ENCODE measurements at places on chromosomes 3 and 15. TPM values are rescaled to one million over a fixed set of nuclear protein-coding genes. Genes with fewer than 3 reads are reported as not detected.
A peak's percentile ranks its signal among the peaks of the same experiment; 100 is the strongest.

DNA sequence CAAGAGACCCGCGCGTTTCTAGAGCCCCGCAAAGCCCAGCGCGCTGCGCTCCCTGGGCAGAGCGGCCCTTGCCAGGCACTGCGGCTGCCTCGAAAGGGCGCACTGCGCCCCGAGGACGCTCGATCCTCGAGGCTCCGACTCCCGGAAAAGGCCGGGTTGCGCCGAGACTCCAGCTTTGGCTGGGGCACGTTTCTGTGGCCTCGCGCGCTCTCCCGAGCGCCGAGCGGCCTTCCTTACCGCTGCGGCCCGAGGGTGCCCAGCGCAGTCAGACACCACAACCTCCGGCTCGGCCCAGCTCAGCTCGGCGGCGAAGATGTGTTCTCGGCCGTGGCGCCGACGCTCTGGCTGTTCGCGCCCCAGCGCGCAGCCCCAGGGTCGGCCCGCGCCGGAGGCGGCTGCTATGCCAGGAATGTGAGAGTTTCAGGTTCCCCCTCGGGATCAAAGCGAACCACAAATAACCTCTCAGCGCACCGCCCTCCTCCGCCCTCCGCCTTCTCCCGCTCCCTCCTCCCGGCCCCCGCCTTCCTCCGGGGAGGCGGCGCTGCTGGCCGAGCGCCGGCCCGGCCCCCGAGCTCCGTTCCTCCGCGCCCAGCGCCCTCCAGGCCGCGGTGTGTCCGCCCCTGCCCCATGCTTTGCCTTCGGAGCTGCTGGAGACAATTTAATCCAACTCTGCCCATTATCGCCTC lies at the start of gene AMOTL2:
Gene AMOTL2, minus strand, starts transcription at position 343 of the 686 bp plus-strand sequence. CDS start 3,014 bp downstream, outside the sequence.
- H3K27me3 ChIP-seq = peaks cover 29% of the 10 kb centered on the region
- H3K27ac ChIP-seq = peak within 1 kb of the TSS; percentile 84
- H3K4me1 ChIP-seq = peaks cover 11% of the 10 kb centered on the region
- peak; percentile 84 for DNase-seq
- H3K4me3 ChIP-seq = peak within 1 kb of the TSS; percentile 94

GRCh38 chr3:57421336-57421735 lies 122.8 kb downstream of the DNAH12 start:
- no peaks in the 10 kb centered on the region for H3K36me3 ChIP-seq
- H3K4me1 ChIP-seq = no peaks in the 10 kb centered on the region
- DNase-seq = no peak

- H3K4me1 ChIP-seq = peaks cover 2% of the 10 kb centered on the region
- H3K27me3 ChIP-seq = no peaks in the 10 kb centered on the region
- no peak overlapping the region for H3K27ac ChIP-seq
- H3K4me3 ChIP-seq = no peak overlapping the region
- no peaks in the 10 kb centered on the region for H3K36me3 ChIP-seq
Measured at GRCh38 chr15:59290295-59291212, 82.1 kb downstream of the MYO1E start.

DNA sequence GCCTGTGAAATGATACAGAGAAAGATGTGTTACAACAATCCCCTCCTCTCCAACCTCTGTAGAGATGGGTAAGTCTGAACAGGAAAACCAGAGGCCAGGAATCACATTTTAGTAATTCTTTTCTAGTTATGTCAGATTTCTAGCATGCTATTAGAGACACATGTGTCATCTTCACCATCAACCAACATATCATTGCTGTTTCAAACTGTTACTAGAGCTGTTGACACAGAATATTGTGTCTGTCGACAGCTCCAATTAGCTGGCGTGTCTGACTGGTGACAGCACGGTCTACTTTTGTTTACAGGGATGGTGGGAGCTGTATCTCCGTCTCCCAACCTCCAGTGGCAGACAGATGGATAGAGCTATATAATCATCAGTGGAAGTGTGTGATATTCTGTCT lies 393.2 kb downstream of the SOX2 start:
- DNase-seq = no peak
- H3K4me3 ChIP-seq = no peak overlapping the region
- H3K27ac ChIP-seq = no peak overlapping the region

- peaks cover 8% of the 10 kb centered on the region for H3K36me3 ChIP-seq
- DNase-seq = peak; percentile 86
- H3K4me3 ChIP-seq = no peak overlapping the region
Measured at GRCh38 chr3:139830817-139831216, 104.2 kb upstream of the CLSTN2 start.

- H3K36me3 ChIP-seq = no peaks in the 10 kb centered on the region
- H3K4me3 ChIP-seq = no peak overlapping the region
- peaks cover 1% of the 10 kb centered on the region for H3K27me3 ChIP-seq
- peaks cover 4% of the 10 kb centered on the region for H3K4me1 ChIP-seq
- H3K27ac ChIP-seq = no peak overlapping the region
- peak; percentile 54 for DNase-seq
Measured at GRCh38 chr3:50212502-50212901, 7.4 kb downstream of the SLC38A3 start.

GRCh38 chr3:71217640-71218222 lies 365.8 kb downstream of the FOXP1 start:
- no peak overlapping the region for H3K27ac ChIP-seq
- DNase-seq = no peak

- H3K27ac ChIP-seq = no peak overlapping the region
- no peaks in the 10 kb centered on the region for H3K36me3 ChIP-seq
- H3K4me3 ChIP-seq = no peak overlapping the region
- DNase-seq = no peak
Measured at GRCh38 chr3:187497052-187497451, 128.9 kb downstream of the RTP4 start.

GRCh38 chr15:78943692-78944091 lies 1.2 kb downstream of the CTSH start:
- peaks cover 5% of the 10 kb centered on the region for H3K27me3 ChIP-seq
- no peak for DNase-seq
- H3K4me3 ChIP-seq = no peak overlapping the region
- H3K4me1 ChIP-seq = no peaks in the 10 kb centered on the region
- H3K36me3 ChIP-seq = no peaks in the 10 kb centered on the region

- no peak for DNase-seq
- no peaks in the 10 kb centered on the region for H3K36me3 ChIP-seq
- no peak overlapping the region for H3K27ac ChIP-seq
- peaks cover 6% of the 10 kb centered on the region for H3K27me3 ChIP-seq
- no peak overlapping the region for H3K4me3 ChIP-seq
Measured at GRCh38 chr3:13229273-13229949, 156.2 kb upstream of the IQSEC1 start.

GRCh38 chr3:43223670-43224364 lies 62.5 kb upstream of the SNRK start:
- DNase-seq = no peak
- no peaks in the 10 kb centered on the region for H3K27me3 ChIP-seq
- H3K4me1 ChIP-seq = peaks cover 2% of the 10 kb centered on the region
- H3K27ac ChIP-seq = no peak overlapping the region
- no peak overlapping the region for H3K4me3 ChIP-seq
- peaks cover 15% of the 10 kb centered on the region for H3K36me3 ChIP-seq

- no peak for DNase-seq
- no peaks in the 10 kb centered on the region for H3K36me3 ChIP-seq
- H3K4me1 ChIP-seq = peaks cover 10% of the 10 kb centered on the region
- H3K27me3 ChIP-seq = no peaks in the 10 kb centered on the region
- no peak overlapping the region for H3K4me3 ChIP-seq
Measured at GRCh38 chr3:146625186-146625775, 20.1 kb upstream of the PLSCR5 start.

- peaks cover 3% of the 10 kb centered on the region for H3K27me3 ChIP-seq
- H3K4me3 ChIP-seq = no peak overlapping the region
- H3K27ac ChIP-seq = no peak overlapping the region
Measured at GRCh38 chr3:12143949-12144504, 14.7 kb downstream of the TIMP4 start.

DNA sequence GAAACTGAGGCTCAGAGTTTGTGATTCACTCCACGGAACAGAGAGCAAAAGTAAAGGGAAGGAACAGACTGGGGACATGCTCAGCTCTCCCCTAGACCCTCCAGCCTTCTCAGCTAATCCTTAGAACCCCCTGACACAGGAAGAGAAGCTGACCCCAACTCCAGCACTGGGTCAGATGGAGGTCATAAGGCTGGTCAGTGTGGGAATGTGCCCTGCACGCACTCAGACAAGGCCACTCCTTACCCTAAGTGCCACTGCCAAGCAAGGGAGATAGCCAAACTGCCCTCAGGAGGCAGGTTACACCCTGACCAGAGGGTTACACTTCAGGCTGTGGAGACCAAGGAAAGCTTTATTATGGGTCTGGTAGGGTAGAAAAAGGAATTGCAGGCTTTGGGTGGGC lies 1.2 kb downstream of the RPL29 start:
- no peak for DNase-seq
- H3K27me3 ChIP-seq = peaks cover 5% of the 10 kb centered on the region
- H3K4me3 ChIP-seq = peak overlapping the region; percentile 98
- peaks cover 7% of the 10 kb centered on the region for H3K36me3 ChIP-seq
- peak overlapping the region; percentile 99 for H3K27ac ChIP-seq

DNA sequence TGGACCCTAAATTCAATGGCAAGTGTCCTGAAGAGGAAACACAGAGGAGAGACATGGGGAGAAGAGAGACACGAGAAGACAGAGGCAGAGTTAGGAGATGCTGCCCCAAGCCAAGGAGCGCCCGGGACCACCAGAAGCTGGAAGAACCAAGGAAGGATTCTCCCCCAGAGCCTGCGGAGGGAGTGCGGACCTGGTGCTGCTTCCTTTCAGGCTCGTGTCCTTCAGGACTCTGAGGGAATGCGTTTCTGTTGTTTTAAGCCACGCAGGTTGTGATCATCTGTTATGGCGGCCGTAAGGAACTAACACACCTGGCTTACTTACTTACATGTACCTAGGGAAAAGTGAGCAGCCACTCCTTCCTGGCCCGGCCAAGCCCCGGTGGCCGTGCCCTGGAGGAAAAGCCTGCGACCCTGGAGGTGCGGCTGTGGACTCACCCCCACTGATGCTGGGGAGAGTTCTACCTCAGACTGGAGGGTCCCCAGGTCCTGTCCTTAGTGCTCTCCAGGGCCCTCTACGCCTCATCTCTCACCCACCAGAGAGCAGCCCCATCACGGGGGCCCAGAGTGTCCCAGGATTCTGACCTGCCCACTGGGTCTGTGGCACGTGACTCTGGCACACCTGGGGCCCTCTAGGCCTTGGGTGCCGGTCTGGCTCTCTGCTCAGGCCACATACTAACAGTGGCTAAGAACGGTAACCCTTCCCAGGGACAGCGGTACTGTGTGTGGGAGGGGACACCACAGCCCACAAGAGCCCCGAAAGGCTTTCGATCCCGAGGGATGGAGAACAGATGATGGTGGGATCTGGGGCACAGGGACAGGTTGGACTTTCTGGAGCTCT lies 61.8 kb downstream of the ITGA11 start:
- DNase-seq = no peak
- H3K4me3 ChIP-seq = no peak overlapping the region
- peaks cover 5% of the 10 kb centered on the region for H3K4me1 ChIP-seq
- no peak overlapping the region for H3K27ac ChIP-seq
- H3K27me3 ChIP-seq = peaks cover 2% of the 10 kb centered on the region

DNA sequence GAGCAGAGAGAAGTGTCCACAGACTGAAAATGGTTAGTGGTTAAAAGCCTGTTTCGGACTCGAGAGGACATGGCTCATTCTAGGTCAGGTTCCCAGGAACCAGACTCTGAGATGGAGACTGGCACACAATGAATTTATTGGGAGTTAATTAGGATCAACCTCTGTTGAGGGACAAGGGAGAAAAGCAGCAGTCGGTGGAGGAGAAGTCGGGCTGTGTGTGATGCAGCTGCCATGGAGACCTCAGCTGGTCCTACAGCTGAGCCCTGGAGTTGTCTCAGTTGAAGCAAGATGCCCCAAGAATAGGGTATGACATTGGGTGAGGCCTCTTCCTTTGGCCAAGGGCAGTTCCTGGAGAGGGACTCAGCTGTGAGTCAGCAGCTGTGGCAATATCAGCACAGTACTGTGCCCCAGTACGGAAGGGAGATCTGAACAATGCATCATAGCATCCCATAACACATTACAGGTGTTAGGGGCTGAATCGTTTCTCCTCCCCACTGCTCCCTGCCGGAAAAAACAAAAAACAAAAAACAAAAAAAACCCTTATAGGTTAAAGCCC lies 105.4 kb downstream of the ABHD5 start:
- H3K4me1 ChIP-seq = no peaks in the 10 kb centered on the region
- no peak for DNase-seq
- no peaks in the 10 kb centered on the region for H3K27me3 ChIP-seq
- no peak overlapping the region for H3K4me3 ChIP-seq
- H3K36me3 ChIP-seq = peaks cover 5% of the 10 kb centered on the region
- no peak overlapping the region for H3K27ac ChIP-seq

DNA sequence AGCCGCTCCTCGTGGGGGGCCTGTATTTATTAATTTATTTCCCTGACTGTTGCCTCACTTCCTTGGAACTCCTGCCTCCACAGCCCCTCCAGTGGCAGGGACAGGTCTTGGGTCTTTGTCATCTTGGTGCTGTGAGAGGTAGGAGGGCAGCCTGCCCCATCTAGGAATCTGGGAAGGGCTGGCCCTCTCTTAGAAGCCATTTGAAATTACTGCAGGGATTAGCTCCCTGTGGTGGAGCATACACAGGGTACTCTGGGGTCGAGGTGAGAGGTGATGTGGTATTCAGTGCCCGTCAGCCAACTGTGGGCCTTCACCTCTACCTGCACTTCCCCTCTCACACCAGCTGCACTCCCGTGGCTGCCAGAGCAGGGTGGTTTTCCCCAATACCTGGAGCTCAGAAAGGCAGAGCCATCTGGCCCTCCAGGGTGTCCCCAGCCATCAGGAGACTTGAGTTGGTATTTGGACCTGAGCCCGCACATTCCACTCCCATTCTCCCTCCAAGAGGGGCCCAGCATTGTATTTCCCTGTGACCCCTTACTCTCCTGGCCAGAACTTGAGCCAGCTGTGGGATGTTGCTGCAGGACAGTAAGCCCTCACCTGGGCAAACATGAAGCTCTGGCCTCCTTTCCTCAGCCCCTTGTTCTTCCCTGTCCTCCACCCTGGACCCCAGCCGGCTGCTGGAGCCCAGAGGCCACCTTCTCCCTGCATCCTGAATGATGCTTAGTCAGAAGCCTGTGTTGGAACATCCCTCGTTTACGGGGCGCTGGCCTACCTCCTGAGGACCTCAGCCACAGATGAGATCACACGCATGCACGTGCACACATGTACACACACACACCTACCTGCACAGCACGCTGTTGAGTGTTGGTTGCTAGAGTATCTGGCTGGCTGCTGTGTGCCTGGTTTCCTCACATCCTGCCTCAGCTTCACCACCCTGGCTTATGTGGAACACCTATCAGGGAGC lies 2.0 kb upstream of the JMJD7 start:
- H3K36me3 ChIP-seq = peaks cover 8% of the 10 kb centered on the region
- no peak overlapping the region for H3K27ac ChIP-seq
- H3K27me3 ChIP-seq = peaks cover 16% of the 10 kb centered on the region
- peak overlapping the region; percentile 61 for H3K4me3 ChIP-seq
- DNase-seq = no peak
- H3K4me1 ChIP-seq = peaks cover 8% of the 10 kb centered on the region

GRCh38 chr3:120798346-120798745 lies 55.8 kb downstream of the GTF2E1 start:
- H3K27me3 ChIP-seq = no peaks in the 10 kb centered on the region
- H3K4me1 ChIP-seq = peaks cover 4% of the 10 kb centered on the region
- no peak overlapping the region for H3K4me3 ChIP-seq

Gene AGBL1
- 0.76 TPM for total RNA-seq

Gene ZIC1
- not detected for total RNA-seq

Gene HAPLN3
- total RNA-seq = 0.27 TPM

Gene GABRB3
- 287 TPM for total RNA-seq

Gene CX3CR1
- not detected for total RNA-seq

Gene VIPR1
- total RNA-seq = not detected

Gene GP9
- not detected for total RNA-seq

Gene CCDC174
- 22.1 TPM for total RNA-seq

Gene CCR3
- total RNA-seq = not detected

Gene SCN11A
- total RNA-seq = 0.78 TPM

Gene TMEM207
- not detected for total RNA-seq

Gene STAC
- 1.2 TPM for total RNA-seq
